NCI-H524 (cell line): ENCODE measurements at places on chromosomes 12 and 14.

- peak; percentile 71 for DNase-seq
Observed at GRCh38 chr12:32106517-32107358, at the start of gene BICD1. BICD1 (plus strand) TSS chr12:32106847; CDS start chr12:32107332, 485 bp downstream.

DNA sequence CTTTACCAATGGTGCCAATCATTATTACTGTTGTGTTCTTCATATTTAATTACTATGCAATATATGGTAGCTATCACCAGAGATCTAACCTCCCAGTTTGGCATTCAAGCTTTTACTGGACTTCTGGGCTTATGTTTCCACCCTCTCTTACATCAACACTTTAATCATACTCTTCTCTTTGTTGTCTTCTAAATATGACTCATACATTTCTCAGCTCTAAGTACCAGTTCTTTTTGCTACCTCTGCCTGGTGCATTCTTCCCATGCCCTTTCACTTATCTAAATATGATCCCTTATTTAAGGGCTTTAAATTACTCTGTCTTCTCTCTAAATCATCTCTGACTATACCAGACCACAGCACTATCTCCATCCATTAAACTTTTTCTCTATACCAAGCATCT is 246.1 kb upstream of the CCDC196 start:
- DNase-seq, result no peak

DNA sequence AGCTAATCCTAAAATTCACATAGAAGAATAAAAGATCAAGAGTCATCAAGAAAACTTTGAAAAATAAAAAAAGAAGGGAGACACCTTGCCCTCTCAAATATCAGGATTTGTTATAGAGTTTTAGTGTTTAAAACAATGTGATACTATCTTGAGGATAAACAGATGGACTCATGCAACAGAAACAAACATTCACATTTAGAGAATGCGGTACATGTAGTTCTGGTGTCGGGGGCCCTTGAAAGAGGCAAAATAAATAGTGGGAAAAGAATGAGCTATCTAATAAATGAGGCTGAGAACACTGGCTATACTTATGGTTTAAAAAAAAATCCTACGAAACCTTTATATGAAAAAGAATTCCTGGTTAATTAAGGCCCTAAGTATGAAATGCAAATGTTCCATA is 127.7 kb downstream of the LLPH start:
- DNase-seq, result no peak

DNA sequence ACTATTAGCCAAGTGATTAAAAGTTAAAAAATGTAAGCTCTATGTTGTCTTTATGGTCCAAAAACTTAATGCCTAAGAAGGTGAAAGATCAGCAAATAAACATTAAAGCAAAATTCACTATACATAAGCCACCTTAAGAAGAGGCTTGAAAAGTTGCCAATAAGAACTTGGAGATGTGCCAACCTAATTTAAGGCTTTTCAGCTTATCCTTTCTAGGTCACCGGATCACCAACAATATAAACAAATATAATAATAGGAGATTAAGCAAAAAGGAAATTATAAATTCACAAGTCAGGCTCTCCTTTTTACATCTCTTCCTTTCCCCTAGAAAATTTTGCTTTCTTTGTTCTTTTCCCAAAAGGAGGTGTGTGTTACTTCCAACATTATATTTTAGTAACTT is 30.9 kb downstream of the SLC2A3 start:
- DNase-seq, result peak; percentile 63

DNA sequence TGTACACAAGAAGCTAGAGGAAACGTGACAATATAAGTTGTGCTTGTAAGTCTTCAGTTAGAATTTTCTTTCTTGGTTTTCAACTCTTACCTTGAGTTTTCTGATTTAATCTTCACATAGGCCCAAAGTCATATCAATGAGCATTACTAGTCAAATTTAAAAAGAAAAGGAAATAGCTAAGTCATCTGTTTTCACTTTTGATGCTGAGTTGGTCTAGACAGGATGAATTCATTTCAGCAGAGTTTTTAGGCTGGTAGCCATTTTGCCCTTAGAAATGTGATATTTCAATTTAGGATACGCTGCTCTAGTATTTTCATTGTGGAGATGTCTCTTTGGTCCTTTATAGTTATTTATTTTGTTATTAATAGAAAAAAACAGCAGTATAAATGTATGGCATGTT is 44.6 kb upstream of the KRAS start:
- DNase-seq, result no peak

DNA sequence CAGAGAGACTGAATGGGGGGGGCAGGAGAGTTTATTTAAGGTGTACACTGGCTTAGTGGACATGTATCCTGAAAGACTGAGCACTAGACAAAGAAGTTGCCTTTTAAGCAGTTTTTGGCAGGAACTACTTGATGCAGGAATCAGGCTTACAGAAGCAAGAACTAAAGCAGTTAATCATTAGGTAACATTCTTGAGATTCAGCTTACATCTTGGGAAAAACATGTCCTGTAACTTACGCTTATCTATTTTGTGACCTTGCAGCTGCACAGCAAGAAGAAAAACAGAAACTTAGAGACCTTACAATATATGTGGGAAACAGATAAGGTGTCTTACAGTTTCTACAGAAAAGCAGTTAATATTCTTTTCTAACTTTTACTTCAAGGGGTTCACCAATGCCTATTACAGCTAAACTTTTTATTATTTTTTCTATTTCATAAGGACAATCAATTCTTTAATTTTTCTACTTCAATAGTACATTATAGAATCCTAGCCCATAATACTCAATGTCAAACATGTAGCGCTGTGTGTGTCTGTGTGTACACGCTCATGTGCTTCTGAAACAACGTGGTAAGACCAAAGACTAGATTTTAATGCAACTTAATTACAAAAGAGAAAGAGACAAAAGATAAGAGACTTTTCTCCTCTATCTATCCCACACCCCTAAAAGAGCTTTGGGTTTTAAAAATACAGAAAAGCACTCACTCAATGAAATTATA is 276.9 kb downstream of the PRKD1 start:
- no peak for DNase-seq

- no peak for DNase-seq
Observed at GRCh38 chr12:96048393-96048969, 13.1 kb upstream of the LTA4H start.

GRCh38 chr12:56333679-56334489 is at the start of gene PAN2:
PAN2 (minus strand) TSS chr12:56334000; CDS start chr12:56333094, 906 bp downstream.
- peak; percentile 92 for DNase-seq

DNA sequence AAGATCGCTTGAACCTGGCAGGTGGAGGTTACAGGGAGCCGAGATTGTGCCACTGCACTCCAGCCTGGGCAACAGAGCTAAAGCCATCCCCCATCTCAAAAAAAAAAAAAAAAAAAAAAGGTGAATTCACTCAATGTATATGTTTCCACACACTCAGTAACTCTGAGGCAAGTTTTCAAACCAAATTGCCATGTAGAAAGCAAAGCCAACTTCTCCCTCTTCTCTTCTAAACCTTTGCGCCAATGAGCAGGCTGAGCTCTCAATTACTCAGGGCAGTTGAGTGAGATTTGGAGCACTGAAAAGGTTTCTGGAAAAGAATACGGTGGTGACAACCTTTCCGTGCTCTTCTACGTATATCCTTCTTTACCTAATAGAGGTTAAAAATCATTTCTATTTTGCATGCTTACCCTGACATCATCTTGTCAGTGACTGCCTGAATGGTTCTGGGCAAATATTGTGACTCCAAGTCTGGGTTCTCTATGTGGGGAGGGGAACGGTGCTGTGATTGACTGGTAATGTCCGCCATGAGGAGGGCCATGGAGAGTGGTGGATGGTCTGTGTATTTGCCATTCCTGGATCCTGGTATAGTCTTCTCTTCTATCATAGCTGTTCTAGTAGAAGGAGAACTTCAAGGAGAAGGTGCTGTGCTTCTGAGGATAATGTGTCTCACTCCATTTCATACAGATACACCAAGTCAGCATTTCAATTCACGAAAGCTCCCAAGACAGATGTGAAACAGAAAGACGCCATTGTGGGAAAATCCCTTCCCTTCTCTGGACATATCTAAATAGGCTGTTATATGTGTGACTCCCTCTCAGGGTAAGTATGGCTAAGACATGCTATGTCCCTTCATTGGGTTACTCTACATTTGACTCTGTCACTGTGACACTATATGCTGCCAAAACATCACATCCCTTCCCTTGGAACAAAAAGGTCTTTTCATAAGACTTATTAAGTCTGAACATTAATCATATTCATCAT is 46.2 kb upstream of the MED13L start:
- DNase-seq, result no peak

DNA sequence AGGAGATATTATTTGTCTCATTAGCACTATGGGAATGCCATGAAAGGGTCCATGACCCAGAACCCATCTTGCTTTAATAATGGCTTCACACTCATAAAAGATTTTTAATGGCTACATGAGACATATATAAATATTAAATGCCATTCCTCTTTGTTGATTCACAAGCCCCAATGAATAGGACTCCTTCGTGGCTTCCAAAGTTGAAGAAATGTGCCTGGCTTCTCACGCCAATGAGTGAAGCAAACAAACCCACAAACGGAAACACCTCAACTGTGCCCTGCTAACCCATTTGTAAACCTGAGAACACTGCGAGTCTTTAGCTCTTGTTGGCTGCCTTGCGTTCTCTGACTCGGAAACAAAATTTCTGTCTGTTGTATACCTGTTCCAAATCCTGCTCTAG is 381.7 kb upstream of the DDHD1 start:
- DNase-seq, result no peak

DNA sequence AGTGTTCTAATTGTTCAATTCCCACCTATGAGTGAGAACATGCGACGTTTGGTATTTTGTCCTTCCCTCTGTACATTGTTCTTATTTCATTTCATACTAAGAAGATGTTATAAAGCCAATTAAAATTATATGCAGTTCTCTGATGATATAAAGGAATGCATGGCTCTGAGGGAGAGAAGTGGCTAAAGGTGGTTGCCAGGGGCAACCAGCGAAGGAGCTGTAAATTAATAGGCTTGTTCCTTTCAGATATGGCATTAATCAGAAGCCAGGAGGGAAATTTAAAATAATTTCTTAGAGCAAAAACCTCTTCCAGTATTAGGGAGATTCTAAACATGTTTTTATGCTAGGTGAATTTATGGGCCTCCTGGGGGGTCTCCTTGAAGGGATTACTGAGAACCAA is 227.8 kb downstream of the TMEM117 start:
- peak; percentile 69 for DNase-seq

DNA sequence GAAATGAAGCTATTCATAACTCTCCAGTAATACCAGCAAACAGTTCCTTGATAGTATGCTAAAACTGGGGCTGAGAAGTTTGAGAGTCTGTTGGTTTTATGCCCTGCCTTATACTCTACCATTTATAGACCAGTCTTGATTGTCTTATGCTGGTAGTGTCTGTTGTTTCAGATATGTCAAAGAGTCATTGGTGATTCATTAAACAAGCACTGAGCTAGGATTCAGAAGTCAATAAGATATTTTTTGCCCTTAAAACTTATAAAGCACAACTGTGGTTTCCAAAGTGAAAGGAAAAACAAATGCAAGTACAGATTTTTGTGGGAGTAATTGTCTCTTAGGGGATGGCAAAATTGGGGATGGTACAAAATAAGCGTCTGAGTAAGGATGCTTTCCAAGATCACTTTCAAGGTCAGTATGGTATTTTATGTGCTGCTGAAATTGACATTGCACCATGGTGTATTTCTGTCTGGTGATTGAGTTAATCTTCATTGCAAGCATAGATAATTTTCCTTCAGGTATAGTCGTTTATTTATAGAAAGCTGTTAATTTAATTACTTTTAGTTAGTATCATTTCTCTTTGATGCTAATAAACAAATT is 289.5 kb upstream of the E2F7 start:
- DNase-seq, result no peak

DNA sequence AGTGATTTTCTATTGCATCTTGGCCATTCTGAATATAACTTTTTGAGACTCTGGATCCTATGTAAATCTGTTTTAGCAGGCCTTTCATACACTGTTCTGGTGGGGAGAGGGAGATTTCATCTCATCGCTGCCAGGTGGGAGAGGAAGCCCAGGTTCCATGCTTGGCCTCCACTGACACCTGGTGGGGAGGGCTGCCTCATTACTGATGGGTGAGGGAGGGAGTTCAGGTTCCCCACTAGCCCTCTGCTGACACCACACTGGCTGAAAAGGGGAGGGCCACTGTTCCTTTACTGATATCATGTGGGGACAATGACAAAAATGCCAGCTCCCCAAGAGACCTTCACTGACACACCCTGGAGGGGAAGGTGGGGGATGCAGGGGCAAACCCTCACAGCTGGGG is 2.4 kb upstream of the GALNT8 start:
- DNase-seq, result no peak

- DNase-seq, result no peak
Observed at GRCh38 chr12:77442633-77443032, 377.3 kb upstream of the E2F7 start.

- DNase-seq, result peak; percentile 9
Observed at GRCh38 chr12:6367065-6367968, 8.0 kb downstream of the SCNN1A start.

GRCh38 chr14:99192830-99193229 is 79.2 kb downstream of the BCL11B start:
- DNase-seq, result no peak

GRCh38 chr12:93786656-93787397 is 109.7 kb downstream of the CRADD start:
- no peak for DNase-seq

GRCh38 chr12:116697305-116697704 is 40.6 kb downstream of the SPRING1 start:
- DNase-seq, result peak; percentile 17

- DNase-seq, result no peak
Observed at GRCh38 chr12:45232756-45233372, 17.0 kb downstream of the ANO6 start.

GRCh38 chr12:112573141-112573540 is 154.4 kb downstream of the PTPN11 start:
- no peak for DNase-seq

DNA sequence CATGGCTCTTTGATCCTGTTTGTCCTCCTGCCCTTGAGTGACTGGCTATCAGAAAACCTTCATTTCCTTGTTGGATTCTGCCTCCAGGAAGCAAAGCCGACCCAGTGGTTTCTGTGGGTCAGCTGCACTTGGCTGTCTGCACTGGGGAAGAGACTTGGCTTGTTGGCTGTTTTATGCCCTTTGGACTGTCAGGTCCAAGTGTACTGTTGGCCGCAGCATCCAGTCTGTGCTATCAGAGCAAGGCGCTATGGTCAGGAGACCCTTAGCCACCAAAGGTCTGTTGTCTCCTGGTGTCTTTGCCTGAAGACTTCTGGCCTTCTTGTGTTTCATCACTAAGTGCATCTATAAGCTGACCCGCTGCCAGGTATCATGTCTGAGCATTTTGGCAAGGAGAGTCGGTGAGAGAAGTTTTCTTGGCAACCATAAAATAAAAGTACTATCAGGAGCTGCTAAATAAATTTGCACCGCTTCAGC is 177.4 kb upstream of the HIF1A start:
- no peak for DNase-seq

GRCh38 chr14:24957814-24958213 is 92.1 kb downstream of the STXBP6 start:
- DNase-seq, result no peak
